Activated T-helper 1 cell treated with anti-CD3 and anti-CD28 coated beads, Interleukin-12 subunit alpha, Interleukin-12 subunit beta, Interleukin-2, Interleukin-4 antibody, amounts not matched to agents 30 ng/mL and 10 ng/mL and 1 ng/mL, durations not matched to agents 14 hours and 24 hours and 36 hours (primary cell): ENCODE measurements at places on chromosomes 6 and 20. TPM values are rescaled to one million over a fixed set of nuclear protein-coding genes. Genes with fewer than 3 reads are reported as not detected.

The GPX5 gene
- not detected in 2 replicates for total RNA-seq

The LRP11 gene
- 3.5 and 5.1 TPM in 2 replicates for total RNA-seq

The METTL24 gene
- not detected in 2 replicates for total RNA-seq

- no peak for DNase-seq
Observed at GRCh38 chr20:57157106-57157691, 109.2 kb downstream of the BMP7 start.

GRCh38 chr6:165557674-165558073, 105.4 kb downstream of the PDE10A start:
- DNase-seq = no peak

DNA sequence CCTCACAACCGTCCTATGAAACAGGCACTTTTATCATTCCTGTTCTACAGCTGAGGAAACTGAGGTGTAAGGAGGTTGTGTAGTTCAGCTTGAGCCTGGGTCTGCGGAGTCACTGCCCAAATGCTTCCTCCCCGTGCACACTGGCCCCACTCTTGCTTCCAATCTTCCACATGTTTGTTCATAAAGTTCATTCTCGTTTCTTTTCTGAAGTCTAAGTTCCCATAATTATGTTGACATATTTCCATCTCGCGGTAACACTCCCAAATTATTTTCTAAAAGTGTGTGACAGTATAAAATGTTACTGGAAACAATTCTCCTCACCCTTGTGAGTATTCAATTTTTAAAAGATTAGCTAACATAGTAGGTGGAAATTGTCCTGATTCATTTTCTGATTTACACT, 106.9 kb downstream of the SLC22A3 start:
- no peak for DNase-seq

GRCh38 chr6:39496915-39497314, 174.4 kb upstream of the KCNK16 start:
- no peak for DNase-seq
